Cardiac fibroblast (primary cell): ENCODE measurements at places on chromosomes 16 and 17.

DNA sequence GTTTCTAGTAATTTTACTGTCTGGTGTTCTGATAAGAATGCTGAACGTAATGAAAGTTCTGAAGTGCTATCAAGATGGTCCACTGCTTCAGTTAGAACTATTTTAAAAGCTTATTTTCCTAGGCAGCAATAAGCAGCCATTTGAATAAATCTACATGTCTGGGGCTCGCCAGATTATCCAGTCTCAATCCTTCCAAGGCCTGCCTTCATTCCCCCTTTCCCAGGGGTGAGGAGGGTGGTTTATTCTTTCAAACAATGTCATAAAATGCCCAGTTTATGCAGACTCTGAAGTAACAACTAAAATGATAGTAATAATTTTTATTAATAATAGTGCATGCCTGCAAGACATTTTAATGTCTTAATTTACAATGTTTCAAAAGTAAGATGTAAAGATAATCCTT is 2.4 kb downstream of the CDH11 start:
- peak; percentile 18 for DNase-seq

GRCh38 chr17:4895657-4896331 is 3.5 kb upstream of the C17orf107 start:
- DNase-seq: no peak

GRCh38 chr17:7887038-7887481 is 1.5 kb upstream of the CHD3 start:
- DNase-seq: no peak

DNA sequence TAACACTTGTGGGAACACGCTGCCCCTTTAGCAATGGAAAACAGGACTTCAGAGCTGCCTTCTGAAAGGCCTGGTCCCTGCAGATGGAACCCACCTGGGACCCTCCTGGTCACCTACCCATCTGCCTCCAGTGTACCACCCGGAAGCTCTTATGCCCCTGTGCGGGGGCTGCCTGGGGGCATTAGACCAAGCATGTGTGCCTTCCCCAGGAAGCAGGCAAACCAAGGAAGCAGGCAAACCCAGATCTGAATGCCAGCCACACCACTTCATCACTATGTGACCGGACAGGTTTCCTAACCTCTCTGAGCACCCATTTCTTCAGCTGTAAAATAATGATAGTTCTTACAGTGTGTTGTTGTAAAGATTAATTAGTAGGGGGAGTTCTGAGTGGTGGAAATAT is 20.8 kb upstream of the LRRC37A3 start:
- no peak for DNase-seq

GRCh38 chr16:11431915-11432465 is 86.7 kb downstream of the RMI2 start:
- DNase-seq: peak; percentile 34

- no peak for DNase-seq
These were observed 12.6 kb upstream of the KLHL36 start for GRCh38 chr16:84635702-84636101.

GRCh38 chr17:81317961-81318605 is 23.0 kb upstream of the SLC38A10 start:
- no peak for DNase-seq

GRCh38 chr17:43595466-43595865 is 49.3 kb upstream of the ETV4 start:
- DNase-seq: no peak

GRCh38 chr17:5011928-5012327 is 14.2 kb downstream of the KIF1C start:
- peak; percentile 64 for DNase-seq

- no peak for DNase-seq
These were observed 293.7 kb downstream of the SEC14L1 start for GRCh38 chr17:77434136-77435114.

DNA sequence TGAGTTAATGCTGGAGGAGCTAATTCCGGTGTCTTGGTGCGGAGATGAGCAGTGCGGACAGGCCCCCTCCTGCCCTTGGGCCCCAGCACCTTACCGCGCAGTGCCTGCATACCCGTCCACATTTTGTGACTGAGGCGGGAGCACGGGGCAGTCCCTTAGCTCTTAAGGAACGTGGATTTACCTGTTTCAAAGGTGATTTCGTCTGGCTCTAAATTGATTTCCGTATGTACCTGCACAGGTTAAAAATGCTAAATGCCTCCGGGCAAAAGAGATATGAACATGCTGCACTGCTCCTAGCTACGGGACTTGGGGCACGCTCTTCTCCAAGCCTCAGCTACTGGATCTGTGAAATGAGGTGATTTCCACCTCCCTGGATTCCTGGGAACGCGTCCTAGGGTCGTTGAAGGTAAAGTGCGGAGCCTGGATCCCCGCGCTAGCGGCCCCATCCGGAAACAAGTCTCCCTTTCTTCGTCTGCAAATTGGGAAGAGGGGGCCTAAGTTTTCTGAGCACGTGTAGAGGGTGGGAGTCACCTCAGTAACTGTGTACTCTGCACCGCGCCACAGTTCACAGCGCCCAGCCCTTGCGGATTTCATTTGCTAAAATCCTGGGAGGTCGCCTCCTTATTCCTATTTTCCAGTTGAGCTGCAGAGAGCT is 669 bp upstream of the CRISPLD2 start:
- no peak for DNase-seq

- no peak for DNase-seq
These were observed 53.0 kb upstream of the MEAK7 start for GRCh38 chr16:84557504-84557903.

DNA sequence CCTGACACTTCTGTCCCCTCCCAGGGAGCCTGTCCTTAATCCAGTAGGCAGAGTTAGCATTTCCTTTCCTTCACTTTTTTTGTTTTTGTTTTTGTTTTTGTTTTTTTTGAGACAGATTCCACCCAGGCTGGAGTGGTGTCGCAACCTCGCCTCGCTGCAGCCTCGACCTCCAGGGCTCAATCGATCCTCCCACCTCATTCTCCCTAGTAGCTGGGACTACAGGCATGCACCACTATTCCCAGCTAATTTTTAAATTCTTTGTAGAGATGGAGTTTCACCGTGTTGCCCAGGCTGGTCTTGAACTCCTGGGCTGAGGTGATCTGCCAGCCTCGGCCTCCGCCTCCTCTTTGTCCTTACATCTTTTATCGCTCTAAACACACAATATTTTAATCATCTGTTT is 4.0 kb downstream of the NHERF1 start:
- DNase-seq: no peak

- no peak for DNase-seq
These were observed 6.8 kb downstream of the LDHD start for GRCh38 chr16:75109732-75110243.

GRCh38 chr17:3980381-3981014 is 16.3 kb upstream of the ATP2A3 start:
- DNase-seq: no peak

- DNase-seq: no peak
These were observed 29.3 kb downstream of the SREBF1 start for GRCh38 chr17:17807440-17807839.
